ENCODE measurements at places on chromosomes 5 and 9.

- DNase-seq, result peak; percentile 67
- no peak overlapping the region for H3K4me3 ChIP-seq
- H3K4me1 ChIP-seq, result no peaks in the 10 kb centered on the region
- no peaks in the 10 kb centered on the region for H3K36me3 ChIP-seq
- no peaks in the 10 kb centered on the region for H3K27me3 ChIP-seq
- no peak overlapping the region for H3K27ac ChIP-seq
Measured at GRCh38 chr9:34500623-34501267, 22.0 kb downstream of the ENHO start.

DNA sequence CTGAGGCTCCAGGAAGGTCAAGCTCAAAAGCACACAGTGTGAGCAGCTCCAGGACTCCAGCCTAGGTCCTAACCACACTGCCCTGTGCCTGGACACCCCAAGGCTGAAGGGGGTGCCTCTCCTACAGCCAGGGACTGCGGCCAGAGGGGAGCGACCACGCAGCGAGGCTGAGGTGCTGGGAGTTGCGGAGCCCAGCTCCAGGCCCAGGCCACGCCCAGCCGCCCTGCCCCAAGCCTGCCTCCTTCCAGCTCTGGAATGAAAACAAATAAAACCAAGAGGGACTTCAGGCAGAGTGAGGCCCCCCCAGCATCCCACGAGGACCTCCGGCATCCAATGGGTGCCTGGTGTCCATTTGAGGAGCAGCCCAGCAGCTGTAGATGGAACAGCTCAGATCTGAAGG, 15.2 kb downstream of the VAV2 start:
- no peak overlapping the region for H3K4me3 ChIP-seq
- H3K27me3 ChIP-seq, result no peaks in the 10 kb centered on the region
- H3K27ac ChIP-seq, result no peak overlapping the region
- no peak for DNase-seq
- peaks cover 34% of the 10 kb centered on the region for H3K4me1 ChIP-seq

- no peak for DNase-seq
- H3K4me3 ChIP-seq, result no peak overlapping the region
- H3K4me1 ChIP-seq, result no peaks in the 10 kb centered on the region
- no peak overlapping the region for H3K27ac ChIP-seq
- no peaks in the 10 kb centered on the region for H3K27me3 ChIP-seq
Measured at GRCh38 chr5:132179405-132179804, 48.2 kb downstream of the P4HA2 start.

GRCh38 chr9:76785501-76785900, 21.3 kb downstream of the PCA3 start:
- no peak for DNase-seq
- H3K4me3 ChIP-seq, result no peak overlapping the region
- no peaks in the 10 kb centered on the region for H3K36me3 ChIP-seq
- no peaks in the 10 kb centered on the region for H3K4me1 ChIP-seq
- no peak overlapping the region for H3K27ac ChIP-seq

DNA sequence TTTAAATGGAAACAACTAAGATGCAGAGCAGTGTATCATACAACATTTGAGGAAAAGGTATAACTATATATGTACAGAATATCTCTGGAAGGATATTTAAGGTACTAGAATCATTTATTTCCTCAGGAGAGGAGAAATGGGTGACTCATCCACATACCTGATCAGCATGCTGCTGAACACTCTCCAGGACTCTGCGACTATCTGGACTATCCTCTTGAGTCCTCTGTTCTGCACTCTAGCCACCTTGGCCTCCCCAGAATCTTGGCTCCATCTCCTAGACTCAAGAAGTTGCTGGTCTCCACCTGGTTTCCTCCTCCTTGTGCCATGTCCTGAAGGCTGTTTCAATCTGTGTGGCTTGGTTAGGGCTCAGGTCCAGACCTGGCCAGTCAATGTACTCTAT, 8.8 kb upstream of the PRDM6 start:
- H3K4me1 ChIP-seq, result peaks cover 14% of the 10 kb centered on the region
- peaks cover 63% of the 10 kb centered on the region for H3K27me3 ChIP-seq
- H3K36me3 ChIP-seq, result no peaks in the 10 kb centered on the region
